Astrocyte (in vitro differentiated cells and primary cell): ENCODE measurements at places on chromosomes 1 and 21. TPM values are rescaled to one million over a fixed set of nuclear protein-coding genes. Genes with fewer than 3 reads are reported as not detected.

GRCh38 chr1:31038360-31038759 lies 27.2 kb downstream of the PUM1 start:
- peaks cover under 1% of the 10 kb centered on the region for H3K36me3 ChIP-seq
- no peak overlapping the region for H3K4me3 ChIP-seq
- no peaks in the 10 kb centered on the region for H3K27me3 ChIP-seq
- peak overlapping the region; percentile 11 for H3K27ac ChIP-seq
- peak; percentile 79 for DNase-seq
- peaks cover 9% of the 10 kb centered on the region for H3K4me1 ChIP-seq

DNA sequence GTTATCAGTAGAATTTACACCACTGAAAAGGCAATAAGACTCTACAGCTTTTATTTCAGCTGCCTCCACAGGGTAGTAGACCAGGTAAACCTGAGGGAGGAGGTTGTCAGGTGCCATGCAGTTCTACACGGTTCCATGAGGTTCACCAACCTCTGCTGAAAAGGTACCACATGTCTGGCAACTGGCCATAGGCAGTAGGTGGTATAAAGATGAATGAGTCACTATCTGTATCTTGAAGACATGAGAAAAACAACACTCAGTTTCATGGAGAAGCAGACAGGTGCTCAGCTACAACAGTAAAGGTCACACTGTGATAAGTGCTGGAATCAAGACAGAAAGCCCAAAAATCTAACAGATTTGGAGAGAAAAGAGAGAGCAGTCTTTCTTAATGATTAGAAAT lies 145.4 kb downstream of the PTGER3 start:
- no peaks in the 10 kb centered on the region for H3K27me3 ChIP-seq
- no peak overlapping the region for H3K27ac ChIP-seq
- no peak for DNase-seq

DNA sequence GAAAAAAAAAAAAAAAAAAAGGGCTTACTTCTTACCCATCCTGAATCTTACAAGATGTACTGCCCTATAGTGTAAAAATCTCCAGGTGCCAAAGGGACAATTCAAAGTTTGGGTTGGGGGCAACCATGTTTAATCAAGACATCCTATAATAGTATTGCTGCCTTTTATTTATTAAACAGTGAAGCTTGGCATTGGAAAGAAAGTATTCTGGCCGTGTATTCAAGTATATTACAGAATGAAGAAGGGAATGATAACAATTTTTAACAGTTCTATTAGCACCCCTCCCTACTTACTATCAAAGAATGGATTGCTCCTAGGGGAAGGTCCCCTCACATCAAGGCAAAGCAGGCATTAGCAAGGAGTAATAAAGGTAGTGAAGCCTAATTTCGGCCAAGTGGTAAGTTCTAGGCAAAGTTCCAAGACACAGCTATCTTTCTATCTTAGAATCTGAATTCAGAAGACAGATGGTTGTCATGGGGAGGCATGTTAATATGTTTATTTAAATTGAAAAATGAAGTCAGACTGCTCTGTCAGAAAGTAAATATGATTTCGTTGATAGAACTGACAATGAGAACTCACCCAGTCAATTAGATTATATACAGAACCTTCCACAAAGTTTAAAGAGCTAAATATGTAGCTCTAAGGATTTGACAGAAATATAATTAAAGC lies 24.6 kb downstream of the ST7L start:
- no peak overlapping the region for H3K27ac ChIP-seq
- DNase-seq = no peak
- no peaks in the 10 kb centered on the region for H3K4me1 ChIP-seq
- no peaks in the 10 kb centered on the region for H3K27me3 ChIP-seq
- peaks cover 8% of the 10 kb centered on the region for H3K36me3 ChIP-seq

DNA sequence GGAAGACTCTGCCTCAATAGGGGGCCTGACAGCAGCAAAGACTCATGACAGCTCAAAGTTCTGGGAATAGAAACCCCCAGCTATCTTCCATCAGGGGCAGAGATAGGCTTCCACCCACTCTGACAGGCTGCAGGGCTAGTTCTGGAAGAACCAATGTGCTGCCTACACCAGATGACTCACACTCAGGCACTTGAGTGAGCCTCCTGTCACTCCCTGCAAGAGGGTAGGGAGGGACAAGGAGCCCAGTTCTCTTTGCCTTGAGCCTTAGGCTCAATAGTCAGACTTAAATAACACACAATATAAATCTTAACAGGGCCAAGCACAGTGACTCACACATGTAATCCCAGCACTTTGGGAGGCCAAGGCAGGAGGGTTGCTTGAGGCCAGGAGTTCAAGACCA lies 386.4 kb downstream of the HHAT start:
- no peaks in the 10 kb centered on the region for H3K27me3 ChIP-seq
- H3K4me3 ChIP-seq = no peak overlapping the region
- H3K27ac ChIP-seq = no peak overlapping the region
- H3K4me1 ChIP-seq = no peaks in the 10 kb centered on the region

DNA sequence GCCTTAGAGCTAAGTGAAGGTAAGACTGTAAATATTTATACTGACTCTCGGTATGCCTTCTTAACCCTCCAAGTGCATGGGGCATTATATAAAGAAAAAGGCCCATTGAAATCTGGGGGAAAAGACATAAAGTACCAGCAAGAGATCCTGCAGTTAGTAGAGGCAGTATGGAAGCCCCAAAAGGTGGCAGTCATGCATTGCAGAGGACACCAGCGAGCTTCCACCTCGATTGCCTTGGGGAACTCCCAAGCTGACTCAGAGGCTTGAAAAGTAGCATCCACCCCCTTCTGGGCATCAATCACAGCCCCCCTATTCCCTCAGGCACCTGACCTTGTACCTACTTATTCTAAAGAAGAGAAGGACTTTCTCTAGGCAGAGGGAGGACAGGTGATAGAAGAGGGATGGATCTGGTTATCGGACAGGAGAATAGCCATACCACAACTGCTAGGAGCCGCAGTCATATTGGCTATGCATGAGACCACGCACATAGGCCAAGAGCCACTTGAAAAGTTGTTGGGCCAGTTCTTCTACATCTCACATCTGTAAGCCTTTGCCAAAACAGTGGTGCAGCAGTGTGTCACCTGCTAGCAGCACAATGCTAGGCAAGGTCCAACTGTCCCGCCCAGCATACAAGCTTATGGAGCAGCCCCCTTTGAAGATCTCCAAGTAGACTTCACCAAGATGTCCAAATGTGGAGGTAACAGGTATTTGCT lies 19.4 kb downstream of the PLA2G2F start:
- no peaks in the 10 kb centered on the region for H3K27me3 ChIP-seq
- H3K27ac ChIP-seq = no peak overlapping the region
- no peak overlapping the region for H3K4me3 ChIP-seq

Gene AADACL3
- total RNA-seq = 0.05 TPM in 1 of 2 replicates, not detected in the other

DNA sequence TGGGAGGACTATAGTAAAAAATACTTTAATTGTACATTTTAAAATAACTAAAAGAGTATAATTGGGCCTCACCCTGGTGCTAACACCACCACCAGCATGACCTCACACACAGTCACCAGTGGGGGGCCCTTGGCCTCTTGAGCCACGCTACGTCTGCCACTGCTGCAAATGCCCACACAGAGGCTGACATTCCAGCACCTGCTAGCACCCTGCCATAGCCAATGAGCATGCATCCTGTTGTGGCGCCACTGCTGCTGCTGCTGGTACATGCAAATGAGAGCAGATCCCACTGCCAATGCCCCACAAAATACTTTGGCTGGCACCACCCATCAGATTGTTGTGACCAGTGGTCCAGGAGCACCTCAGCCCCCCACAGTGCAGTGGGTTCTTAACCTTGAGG lies 31.5 kb upstream of the TNR start:
- no peaks in the 10 kb centered on the region for H3K27me3 ChIP-seq
- no peak overlapping the region for H3K4me3 ChIP-seq
- H3K27ac ChIP-seq = no peak overlapping the region
- no peak for DNase-seq
- no peaks in the 10 kb centered on the region for H3K4me1 ChIP-seq

Gene NFIA
- total RNA-seq = 4.6 and 7.2 TPM in 2 replicates

DNA sequence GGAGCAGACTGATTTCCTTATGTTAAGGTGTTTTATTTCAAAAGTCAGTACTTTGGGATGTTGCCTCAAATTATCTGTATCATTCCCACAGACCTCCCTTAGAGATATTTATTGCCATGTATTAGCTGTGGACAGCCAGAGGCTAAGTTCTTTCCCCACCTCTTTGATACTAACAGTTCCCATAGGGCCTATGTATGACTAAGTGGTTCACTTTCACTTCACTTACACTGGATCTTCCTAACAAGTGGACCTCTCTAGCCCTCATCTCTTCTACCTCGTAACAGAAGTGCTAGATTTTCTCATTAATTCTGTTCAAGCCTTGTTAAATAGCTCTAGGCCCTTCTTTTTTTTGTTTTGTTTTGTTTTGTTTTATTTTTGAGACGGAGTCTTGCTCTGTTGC lies 6.2 kb downstream of the TRAF5 start:
- H3K4me3 ChIP-seq = no peak overlapping the region
- peaks cover 10% of the 10 kb centered on the region for H3K4me1 ChIP-seq
- H3K27me3 ChIP-seq = no peaks in the 10 kb centered on the region
- H3K36me3 ChIP-seq = no peaks in the 10 kb centered on the region
- DNase-seq = no peak

DNA sequence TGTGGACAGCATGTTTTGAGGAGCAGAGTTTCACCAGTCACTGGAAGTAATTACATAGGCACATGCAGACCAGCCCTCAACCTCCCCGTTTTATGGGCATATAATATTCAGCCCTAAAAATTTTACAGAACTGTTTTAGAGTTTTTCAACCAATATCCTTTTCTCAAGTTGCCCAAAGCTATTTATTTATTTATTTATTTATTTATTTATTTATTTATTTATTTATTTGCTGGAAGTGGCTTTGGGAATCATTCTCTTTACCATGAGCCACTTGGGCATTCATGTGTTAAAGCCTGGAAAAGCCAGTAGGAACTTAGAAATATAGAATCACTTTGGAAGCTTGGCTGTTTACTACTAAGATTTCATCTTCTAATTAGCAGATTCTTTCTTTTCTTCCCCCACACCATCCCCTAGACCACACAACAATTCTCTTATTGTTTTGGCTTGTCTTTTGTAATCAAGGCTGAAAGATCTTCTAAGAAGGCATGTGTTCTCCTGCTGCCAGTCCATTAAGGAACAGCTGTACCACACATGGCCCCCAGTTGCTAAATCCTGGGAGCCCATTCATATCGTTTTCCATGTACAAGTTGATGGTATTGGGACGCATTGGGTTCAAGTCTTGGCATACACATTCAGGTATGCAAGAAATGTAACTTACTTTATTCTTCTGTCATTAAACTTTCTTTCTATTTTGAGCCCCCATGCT lies 220.0 kb downstream of the PAPPA2 start:
- no peaks in the 10 kb centered on the region for H3K4me1 ChIP-seq
- no peak overlapping the region for H3K4me3 ChIP-seq
- no peaks in the 10 kb centered on the region for H3K36me3 ChIP-seq
- DNase-seq = no peak
- H3K27ac ChIP-seq = no peak overlapping the region

DNA sequence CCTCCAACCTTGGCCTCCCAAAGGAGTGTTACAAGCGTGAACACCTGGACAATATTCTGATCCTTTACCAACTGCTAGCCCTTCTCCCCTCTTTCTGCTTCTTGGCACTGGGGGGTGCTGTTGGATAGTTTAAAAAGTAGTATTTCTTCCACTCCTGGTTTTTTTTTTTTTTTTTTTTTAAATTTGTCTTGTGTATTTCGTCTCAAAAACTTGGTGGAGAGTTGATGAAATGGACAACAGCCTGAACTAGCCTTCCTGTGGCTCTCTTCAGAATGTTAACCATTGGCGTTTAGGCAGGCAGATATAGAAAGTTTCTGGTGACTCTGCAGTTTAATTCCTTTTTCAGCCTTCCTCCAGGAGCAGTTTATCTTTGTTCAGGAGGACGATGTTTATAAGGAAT lies 69.7 kb upstream of the USP24 start:
- no peak overlapping the region for H3K4me3 ChIP-seq
- DNase-seq = no peak
- H3K4me1 ChIP-seq = peaks cover 5% of the 10 kb centered on the region

DNA sequence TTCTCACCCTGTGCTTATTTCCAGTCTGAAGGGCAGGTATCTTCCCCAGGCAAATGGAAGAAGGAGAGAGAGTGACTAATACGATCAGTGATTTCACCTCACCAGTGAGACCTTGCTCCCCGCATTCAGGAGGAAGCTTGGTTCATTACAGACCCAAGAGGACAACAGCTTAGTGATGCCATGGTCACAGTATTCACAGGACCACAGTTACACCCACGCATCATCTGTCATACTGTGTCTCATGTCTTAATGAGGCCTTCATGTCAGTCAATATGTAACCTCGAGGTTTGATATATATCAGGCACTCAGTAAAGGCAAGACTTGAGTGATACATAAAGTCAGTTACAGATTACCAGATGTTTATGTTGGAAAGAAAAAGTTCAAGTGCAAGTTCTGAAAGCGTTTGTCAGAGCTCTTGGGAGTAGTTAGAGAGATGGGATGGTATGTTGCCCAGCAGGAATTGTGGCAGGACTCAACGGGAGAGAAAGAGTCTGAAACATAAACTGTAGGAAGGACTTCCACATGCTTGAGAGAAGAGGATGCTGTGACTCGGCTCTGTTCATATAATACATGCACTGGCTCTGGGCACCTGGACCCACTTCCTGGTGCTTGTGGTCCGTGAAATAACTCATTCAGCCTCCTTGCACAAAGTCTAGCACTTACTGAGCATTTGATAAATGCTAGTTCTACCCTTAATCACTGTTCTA lies 33.3 kb downstream of the GNPAT start:
- no peak for DNase-seq
- peaks cover 8% of the 10 kb centered on the region for H3K4me1 ChIP-seq
- H3K36me3 ChIP-seq = peaks cover 24% of the 10 kb centered on the region
- H3K27ac ChIP-seq = no peak overlapping the region
